Gastrocnemius medialis (tissue), 4 donors: ENCODE measurements at places on chromosomes 12 and 14. TPM values are rescaled to one million over a fixed set of nuclear protein-coding genes. Genes with fewer than 3 reads are reported as not detected.

Gene ZDHHC22
- not detected for total RNA-seq

- no peak for DNase-seq
- H3K27me3 ChIP-seq: no peaks in the 10 kb centered on the region
- peak overlapping the region; percentile 93 for H3K27ac ChIP-seq
- H3K4me1 ChIP-seq: peaks cover 86% of the 10 kb centered on the region
- H3K4me3 ChIP-seq: no peak overlapping the region
These were observed 17.4 kb downstream of the JDP2 start for GRCh38 chr14:75445236-75445635.

GRCh38 chr12:94616203-94616729 lies 34.1 kb downstream of the TMCC3 start:
- H3K36me3 ChIP-seq: no peaks in the 10 kb centered on the region
- H3K4me3 ChIP-seq: peak overlapping the region; percentile 28
- H3K4me1 ChIP-seq: peaks cover 71% of the 10 kb centered on the region
- peak overlapping the region; percentile 83 for H3K27ac ChIP-seq
- peak; percentile 87 for DNase-seq

GRCh38 chr12:89789862-89790261 lies 81.2 kb upstream of the ATP2B1 start:
- no peak for DNase-seq
- no peaks in the 10 kb centered on the region for H3K27me3 ChIP-seq
- H3K4me1 ChIP-seq: no peaks in the 10 kb centered on the region

GRCh38 chr12:124162151-124163110 lies 132.5 kb upstream of the RFLNA start:
- H3K27ac ChIP-seq: no peak overlapping the region
- no peak overlapping the region for H3K4me3 ChIP-seq
- peaks cover 6% of the 10 kb centered on the region for H3K4me1 ChIP-seq
- DNase-seq: no peak
- no peaks in the 10 kb centered on the region for H3K36me3 ChIP-seq

GRCh38 chr14:92549105-92549858 lies 35.7 kb downstream of the RIN3 start:
- H3K27ac ChIP-seq: peak overlapping the region; percentile 63
- H3K4me3 ChIP-seq: no peak overlapping the region
- no peak for DNase-seq

- DNase-seq: no peak
- H3K36me3 ChIP-seq: no peaks in the 10 kb centered on the region
- peak overlapping the region; percentile 36 for H3K4me3 ChIP-seq
- H3K27me3 ChIP-seq: no peaks in the 10 kb centered on the region
These were observed 180.8 kb downstream of the ADCK1 start for GRCh38 chr14:77980475-77981321.

DNA sequence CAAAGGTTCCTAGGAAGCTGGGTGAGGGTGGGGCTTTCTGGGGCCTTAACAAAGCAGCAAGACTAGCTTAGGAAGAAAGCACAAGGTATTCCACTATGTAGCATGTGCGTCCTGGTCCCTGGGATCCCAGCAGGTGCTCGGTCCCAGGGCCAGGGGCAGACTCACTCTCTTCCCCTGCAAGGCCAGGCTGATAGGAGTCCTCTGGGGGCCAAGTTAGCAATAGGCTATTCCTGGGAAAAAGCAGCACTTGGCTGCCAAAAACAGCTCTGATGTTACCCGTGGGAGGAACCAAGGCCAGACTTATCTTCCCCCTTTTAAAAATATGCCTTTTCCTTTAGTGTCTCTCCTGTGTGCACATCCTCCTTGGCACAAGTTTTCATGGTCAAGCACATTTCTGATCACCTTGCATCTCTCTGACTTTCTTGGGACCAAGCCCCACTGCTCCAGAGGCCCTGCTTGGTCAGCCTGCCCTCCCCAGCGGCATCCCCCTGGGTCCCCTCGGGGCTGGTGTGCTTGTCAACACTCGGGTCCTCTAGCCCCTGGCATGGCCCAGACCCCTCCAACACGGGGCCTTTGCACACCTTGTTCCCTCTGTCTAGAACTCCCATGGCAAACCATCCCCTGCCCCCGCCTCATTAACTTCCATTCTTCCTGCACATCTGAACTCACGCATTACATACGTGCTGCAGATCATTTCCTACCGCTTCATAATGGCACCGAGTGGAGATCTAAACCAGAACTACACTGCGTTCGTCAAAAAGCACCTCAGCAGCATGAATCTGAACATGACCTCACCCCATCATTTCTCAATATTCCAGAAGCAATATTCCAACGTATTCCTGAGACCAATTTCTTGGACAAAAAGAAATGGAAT lies 21.9 kb downstream of the CCDC92 start:
- peaks cover 6% of the 10 kb centered on the region for H3K4me1 ChIP-seq
- H3K4me3 ChIP-seq: no peak overlapping the region
- no peak overlapping the region for H3K27ac ChIP-seq
- H3K27me3 ChIP-seq: no peaks in the 10 kb centered on the region
- no peak for DNase-seq

DNA sequence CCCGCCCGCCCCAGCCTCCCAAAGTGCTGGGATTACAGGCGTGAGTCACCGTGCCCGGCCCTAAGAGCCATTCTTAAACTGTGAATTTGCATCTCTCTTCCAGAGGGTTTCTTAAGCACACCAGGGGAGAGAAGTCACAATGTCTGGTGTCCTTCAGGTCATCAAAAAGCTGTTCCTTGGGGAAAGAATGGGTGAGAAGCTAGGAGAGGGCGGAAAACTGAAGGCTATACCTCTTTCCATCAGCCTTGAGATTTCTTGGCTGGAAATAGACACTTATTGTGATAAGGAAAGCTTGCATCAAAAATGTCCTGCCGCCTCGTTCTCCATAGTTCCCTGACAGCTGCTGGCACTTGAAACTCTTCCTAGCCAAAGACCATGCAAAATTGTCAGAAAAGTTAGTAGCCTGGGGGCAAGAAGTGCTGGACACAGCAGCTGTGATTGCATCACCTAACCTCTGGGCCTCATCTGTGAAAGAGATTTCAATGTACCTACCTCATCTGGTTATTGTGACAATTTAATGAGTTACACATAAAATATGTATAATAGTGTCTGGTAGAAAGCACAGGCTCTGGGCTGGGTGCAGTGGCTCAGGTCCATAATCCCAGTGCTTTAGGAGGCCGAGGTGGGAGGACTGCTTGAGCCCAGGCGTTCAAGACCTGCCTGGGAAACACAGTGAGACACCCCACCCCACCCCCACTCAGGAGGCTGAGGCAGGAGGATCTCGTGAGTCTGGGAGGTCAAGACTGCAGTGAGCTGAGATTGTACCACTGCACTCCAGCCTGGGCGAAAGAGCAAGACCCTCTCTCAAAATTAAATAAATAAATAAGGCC lies 9.7 kb upstream of the UBC start:
- no peaks in the 10 kb centered on the region for H3K27me3 ChIP-seq
- no peak for DNase-seq
- H3K27ac ChIP-seq: peak overlapping the region; percentile 35
- H3K4me3 ChIP-seq: no peak overlapping the region
- H3K4me1 ChIP-seq: peaks cover 24% of the 10 kb centered on the region

Gene GARIN6
- not detected for total RNA-seq

DNA sequence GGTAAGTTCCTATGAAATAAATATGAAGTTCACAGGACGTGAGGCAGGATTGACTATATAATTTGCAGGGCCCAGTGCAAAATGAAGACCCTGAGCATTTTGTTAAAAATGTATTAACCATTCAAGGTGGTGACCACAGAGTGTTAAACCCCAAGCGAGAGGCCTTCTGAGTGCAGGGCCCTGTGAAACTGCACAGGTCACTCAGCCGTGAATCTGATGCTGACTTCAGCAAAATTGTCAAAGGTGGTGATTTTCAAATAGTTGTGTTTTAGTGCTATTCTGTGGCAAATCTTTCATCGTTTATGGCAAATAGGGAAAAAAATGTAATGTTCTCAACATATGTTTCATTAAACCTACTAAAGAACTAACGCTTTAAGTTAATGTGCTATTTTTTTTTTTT lies 334.0 kb upstream of the NAV3 start:
- H3K27me3 ChIP-seq: no peaks in the 10 kb centered on the region
- no peaks in the 10 kb centered on the region for H3K4me1 ChIP-seq
- no peaks in the 10 kb centered on the region for H3K36me3 ChIP-seq
- no peak overlapping the region for H3K27ac ChIP-seq

Gene BMAL2
- 0.97 TPM for total RNA-seq

- no peaks in the 10 kb centered on the region for H3K27me3 ChIP-seq
- no peaks in the 10 kb centered on the region for H3K36me3 ChIP-seq
- peaks cover 22% of the 10 kb centered on the region for H3K4me1 ChIP-seq
- no peak overlapping the region for H3K4me3 ChIP-seq
These were observed 125.4 kb downstream of the CAND1 start for GRCh38 chr12:67394550-67394949.

DNA sequence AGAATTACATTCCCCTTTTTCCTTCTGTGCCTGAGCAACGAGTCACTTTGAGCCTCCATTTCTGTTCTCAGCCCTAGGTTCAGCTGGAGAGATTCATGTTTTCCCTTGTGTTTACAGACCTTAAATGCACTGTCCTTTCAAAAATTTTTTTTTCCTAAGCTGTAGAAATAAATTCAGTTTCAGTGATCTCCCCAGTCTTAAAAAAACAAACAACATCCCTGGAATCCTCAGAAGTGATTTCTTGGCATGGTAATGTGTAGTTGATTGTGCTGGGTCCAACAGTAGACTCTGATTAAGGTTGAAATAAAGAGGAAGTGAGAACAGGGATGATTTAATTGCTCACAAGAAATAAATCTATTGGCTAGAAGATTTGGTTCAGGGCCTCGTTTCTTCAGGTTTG lies 89.3 kb downstream of the NTN4 start:
- peak overlapping the region; percentile 4 for H3K27ac ChIP-seq
- DNase-seq: no peak
- no peaks in the 10 kb centered on the region for H3K36me3 ChIP-seq
- no peaks in the 10 kb centered on the region for H3K4me1 ChIP-seq

- peak overlapping the region; percentile 97 for H3K27ac ChIP-seq
- H3K4me1 ChIP-seq: peaks cover 31% of the 10 kb centered on the region
- H3K36me3 ChIP-seq: peaks cover 5% of the 10 kb centered on the region
- no peaks in the 10 kb centered on the region for H3K27me3 ChIP-seq
- H3K4me3 ChIP-seq: peak overlapping the region; percentile 65
- peak; percentile 13 for DNase-seq
These were observed 585 bp upstream of the TEAD4 start for GRCh38 chr12:2958432-2959191.

- no peak overlapping the region for H3K4me3 ChIP-seq
- no peaks in the 10 kb centered on the region for H3K27me3 ChIP-seq
- no peaks in the 10 kb centered on the region for H3K4me1 ChIP-seq
- no peak overlapping the region for H3K27ac ChIP-seq
These were observed 448.5 kb downstream of the PDZRN4 start for GRCh38 chr12:41636653-41637052.

DNA sequence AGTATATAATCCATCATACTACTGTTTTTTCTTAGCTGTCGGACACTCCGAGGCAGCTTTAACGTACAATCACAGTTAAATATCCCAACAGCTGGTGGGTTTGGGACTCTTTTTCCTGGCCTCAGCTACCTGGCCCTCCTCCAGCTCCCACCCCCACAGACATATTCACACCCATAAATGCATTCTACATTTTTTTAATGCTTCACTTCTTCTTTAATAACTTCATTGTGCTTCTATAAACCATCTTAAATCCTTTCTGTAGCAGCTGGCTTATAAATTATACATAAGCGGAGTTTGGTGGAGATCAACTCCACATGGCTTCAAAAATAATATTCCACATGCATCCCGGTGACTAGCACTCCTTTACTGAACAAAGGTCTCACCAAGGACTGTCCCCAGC lies 33.3 kb downstream of the TDG start:
- H3K4me3 ChIP-seq: no peak overlapping the region
- no peaks in the 10 kb centered on the region for H3K27me3 ChIP-seq

GRCh38 chr12:94873734-94874517 lies 129.6 kb downstream of the NDUFA12 start:
- peak overlapping the region; percentile 51 for H3K4me3 ChIP-seq
- H3K36me3 ChIP-seq: no peaks in the 10 kb centered on the region
- H3K27ac ChIP-seq: no peak overlapping the region
- peaks cover 5% of the 10 kb centered on the region for H3K4me1 ChIP-seq
- DNase-seq: no peak

DNA sequence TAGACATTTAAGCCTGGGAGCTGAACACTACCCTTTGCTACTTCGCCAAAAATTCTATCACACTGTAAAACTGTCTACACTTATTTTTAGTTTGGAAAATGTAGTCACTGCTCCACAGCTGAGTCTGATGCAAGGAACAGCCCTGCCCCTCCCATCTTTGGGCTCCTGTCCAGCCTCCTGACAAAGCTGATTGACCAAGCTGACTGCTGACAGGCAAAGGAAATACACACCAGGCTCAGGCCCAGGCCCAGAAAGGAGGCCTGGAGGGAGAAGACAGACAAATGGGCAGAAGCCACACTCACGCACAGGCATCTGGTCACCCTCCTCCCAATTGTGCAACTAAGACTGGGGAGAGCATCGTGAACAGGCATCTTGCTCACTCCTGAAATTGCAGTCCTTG lies 55.3 kb downstream of the ISCA2 start:
- peak; percentile 90 for DNase-seq
- H3K27me3 ChIP-seq: no peaks in the 10 kb centered on the region
- no peak overlapping the region for H3K4me3 ChIP-seq
- peak overlapping the region; percentile 23 for H3K27ac ChIP-seq

DNA sequence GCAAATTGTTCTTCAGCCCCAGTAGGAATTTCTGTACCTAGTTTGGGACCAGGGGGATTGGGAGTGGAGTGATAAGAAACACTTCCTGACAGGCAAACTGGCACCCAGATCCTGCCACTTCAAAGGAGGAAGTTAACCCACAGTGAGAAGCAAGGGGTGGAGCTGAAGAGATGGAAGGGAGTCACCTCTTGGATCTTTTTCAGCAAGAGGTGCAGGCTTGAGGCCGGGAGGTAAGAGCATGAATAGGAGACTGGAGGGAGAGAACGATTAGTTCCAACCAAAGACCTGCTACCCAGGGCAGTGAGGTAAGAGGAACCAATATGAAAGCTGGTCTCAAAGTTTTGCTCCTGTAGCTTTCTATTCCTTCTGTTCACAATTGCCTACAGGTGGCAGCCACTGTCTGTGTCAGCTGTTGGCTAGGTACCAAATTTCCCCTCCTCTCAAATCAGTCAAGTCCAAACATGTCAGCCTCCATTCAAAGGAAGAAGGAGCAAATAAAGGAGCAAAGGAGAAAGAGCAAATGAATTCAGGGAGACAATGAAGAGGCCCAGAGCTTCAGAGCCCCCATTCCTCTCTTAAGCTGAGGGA lies 14.9 kb upstream of the TAC3 start:
- no peak overlapping the region for H3K4me3 ChIP-seq
- H3K27ac ChIP-seq: no peak overlapping the region
- no peaks in the 10 kb centered on the region for H3K36me3 ChIP-seq
- no peak for DNase-seq
